ENCODE measurements at places on chromosomes 16 and 17. TPM values are rescaled to one million over a fixed set of nuclear protein-coding genes. Genes with fewer than 3 reads are reported as not detected.

DNA sequence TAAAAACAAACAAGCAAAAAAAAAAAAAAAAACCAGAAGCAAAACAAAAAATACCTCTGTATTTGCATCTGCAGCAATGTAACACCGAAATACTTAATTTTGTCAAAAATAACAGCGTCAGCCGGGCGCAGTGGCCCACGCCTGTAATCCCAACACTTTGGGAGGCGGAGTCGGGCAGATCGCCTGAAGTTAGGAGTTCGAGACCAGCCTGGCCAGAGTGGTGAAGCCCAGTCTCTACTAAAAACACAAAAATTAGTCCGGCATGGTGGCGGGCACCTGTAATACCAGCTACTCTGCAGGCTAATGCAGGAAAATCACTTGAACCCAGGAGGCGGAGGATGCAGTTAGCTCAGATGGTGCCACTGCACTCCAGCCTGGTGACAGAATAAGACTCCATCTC, 683.5 kb upstream of the CA10 start:
- no peak for DNase-seq

Gene CHST5
- total RNA-seq: 0.29 TPM

Gene CA10
- not detected for total RNA-seq

DNA sequence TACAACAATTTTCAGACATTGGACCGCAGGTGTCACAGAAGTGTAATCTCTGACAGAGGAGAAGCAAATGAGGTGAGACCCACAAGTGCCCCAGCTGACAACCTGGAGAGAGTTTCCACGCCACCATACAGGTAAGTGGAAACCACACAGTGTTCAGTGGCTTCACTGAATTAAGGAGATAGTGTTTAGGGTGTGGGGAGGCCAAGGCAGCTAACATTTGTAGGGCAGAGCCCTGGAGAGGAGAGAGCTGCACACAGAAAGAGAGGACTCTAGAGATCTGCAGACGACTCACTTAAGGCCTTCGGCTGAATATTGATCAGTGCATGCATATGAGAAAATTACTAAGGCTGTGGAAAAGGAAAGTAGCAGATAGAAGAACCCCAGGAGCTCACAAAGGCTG, 228.9 kb upstream of the TNRC6C start:
- no peak for DNase-seq

- DNase-seq: no peak
Observed at GRCh38 chr16:89697616-89698331, 3.7 kb downstream of the SPATA2L start.

DNA sequence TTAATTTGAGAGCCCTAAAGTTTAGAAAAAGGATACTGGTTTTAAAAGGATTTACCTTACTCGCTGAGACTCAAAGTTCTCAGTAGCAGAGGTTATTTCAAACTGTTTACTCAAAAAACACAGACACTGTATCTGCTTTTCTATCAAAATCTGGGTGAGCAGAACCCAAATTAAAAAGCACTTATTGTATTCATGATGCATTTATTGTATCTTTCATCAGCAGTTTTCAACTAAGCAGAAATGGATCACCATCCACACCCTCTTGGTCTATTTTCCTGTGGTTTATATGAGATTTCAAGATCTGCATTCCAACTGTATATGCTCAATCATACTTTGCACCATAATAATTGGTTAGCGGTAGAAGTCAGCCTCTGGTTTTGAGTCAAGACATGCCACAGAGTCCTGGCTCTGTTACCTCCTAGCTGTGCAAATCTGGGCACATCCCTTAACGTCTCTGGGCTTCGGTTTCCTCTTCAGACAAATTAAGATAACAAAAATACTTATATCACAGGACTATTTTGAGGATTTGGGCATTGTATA, 109.5 kb downstream of the ASIC2 start:
- DNase-seq: no peak

Gene SCARF1
- 0.81 TPM for total RNA-seq

DNA sequence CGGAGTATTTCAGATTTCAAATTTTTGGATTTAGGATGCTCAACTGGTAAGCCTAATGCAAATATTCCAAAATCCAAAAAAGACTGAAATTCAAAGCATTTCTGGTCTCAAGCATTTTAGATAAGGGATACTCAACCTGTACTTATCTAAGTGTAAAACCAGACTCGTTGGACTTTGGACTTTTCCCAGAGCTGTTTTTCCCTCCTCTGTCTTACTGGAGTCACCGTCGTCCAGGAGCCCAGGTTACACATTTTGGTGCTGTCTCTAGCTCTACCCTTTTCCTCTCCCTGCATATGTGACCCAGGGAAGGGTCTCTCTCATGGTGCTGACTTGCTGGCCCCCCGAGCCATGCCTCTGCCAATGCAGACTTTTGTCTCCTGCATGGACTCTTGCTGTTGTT, 46.0 kb upstream of the MMP2 start:
- DNase-seq: no peak

GRCh38 chr16:48614759-48615158, 4.8 kb upstream of the N4BP1 start:
- no peak for DNase-seq

DNA sequence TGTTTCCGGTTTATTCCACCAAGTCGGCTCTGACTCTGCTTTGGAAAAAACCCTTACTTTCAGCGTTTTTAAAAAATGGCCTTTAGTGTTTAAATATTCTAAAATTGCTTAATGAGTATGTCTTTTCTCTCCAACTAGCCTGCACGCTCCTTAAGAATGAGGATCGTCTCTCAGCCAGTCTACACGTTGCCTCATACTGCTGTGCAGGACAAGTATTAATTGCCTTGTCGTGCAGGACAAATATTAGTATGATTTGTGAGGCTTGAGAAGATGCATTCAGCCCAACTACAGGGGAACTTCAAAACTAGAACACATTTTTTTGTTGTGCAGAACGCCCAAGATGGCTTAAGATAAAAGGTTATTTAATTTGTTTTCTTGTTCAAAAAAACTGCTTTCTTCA, 61.2 kb downstream of the MARCHF10 start:
- no peak for DNase-seq

Gene HSD3B7
- total RNA-seq: 16.3 TPM

- no peak for DNase-seq
Observed at GRCh38 chr17:51740531-51740930, 418.0 kb downstream of the CA10 start.

DNA sequence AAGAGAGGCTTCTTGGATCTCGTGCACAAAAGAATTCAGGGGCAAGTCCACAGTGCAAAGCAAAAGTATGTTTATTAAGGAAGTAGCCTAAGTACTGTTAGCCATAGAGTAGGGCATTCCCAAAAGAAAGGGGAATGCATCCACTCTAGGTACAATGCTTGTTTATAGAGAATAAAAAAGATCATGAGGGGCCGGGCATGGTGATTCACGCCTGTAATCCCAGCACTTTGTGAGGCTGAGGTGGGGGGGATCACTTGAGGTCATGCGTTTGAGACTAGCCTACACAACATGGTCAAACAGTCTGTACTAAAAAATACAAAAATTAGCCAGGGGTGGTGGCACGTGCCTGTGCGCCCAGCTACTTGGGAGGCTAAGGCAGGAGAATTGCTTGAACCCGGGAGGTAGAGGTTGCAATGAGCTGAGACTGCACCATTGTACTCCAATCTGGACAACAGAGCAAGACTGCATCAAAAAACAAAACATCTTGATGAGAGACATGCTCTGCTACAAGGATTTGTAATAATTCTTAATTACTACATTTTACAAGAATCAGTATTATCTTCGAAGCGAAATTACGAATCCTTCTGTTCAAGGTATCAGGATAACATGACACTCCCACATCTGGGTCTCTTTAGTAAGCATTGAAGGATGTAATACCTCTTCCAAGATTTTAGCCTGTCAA, 191.6 kb downstream of the CPPED1 start:
- no peak for DNase-seq

DNA sequence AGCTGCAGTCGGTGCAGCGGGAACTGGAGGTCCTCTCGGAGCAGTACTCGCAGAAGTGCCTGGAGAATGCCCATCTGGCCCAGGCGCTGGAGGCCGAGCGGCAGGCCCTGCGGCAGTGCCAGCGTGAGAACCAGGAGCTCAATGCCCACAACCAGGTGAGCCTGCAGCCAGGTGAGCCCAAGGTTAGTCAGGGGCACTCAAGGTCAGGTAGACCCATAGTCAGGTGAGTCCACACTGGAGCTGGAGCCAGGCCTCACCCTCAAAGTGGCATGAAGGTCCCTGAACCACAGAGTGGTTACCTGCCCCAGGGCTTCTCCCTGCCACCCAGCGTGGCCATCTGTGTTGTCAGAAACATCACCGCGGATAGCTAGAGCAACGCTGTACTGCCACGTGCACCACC, 32.2 kb downstream of the PLD6 start:
- no peak for DNase-seq

Gene SRSF2
- 859 TPM for total RNA-seq

- no peak for DNase-seq
Observed at GRCh38 chr17:66953630-66954020, 10.9 kb upstream of the CACNG4 start.

DNA sequence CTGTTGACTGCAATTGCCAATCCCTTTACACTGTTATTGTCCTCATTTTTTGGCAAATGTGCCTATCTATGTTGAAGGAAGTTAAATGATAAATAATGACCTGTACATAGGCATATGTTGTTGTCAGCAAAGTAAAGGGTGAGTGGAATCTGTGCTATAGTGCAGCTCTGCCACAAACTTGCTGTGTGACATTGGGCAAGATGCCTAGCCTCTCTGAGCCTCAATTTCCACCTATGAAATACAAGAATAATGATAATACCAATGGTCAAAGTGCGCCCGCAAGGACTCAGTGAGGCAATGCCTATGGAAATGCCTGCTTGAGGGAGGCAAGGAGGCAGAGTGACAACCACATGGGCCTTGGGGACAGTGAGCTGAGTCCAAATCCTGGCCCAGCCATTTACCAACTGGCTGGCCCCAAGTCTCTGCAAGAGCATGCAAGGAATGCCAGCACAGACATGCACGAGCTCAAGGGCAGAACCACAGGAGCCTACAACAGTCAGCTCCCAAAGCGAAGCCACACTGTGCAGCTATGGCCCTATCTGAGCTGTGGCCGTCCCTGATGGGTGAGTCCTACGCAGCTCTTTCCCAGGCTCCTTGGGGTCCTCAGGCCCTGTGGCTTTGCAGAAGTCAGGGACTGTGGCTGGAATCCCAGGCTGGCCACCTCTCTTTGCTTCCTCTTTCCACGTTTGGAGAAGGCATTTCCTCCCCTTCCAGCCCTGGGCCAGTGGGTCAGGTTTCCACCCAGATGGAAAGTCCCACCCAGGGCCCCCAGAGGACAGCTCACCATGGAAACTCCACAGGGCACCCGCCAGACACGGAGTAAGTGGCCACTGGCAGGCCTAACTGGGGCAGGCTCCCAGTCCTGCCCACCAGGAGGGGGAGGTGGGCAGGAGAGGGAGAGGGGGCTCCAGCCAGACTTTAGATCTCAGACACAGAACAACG, 82.1 kb downstream of the ZNF423 start:
- no peak for DNase-seq

DNA sequence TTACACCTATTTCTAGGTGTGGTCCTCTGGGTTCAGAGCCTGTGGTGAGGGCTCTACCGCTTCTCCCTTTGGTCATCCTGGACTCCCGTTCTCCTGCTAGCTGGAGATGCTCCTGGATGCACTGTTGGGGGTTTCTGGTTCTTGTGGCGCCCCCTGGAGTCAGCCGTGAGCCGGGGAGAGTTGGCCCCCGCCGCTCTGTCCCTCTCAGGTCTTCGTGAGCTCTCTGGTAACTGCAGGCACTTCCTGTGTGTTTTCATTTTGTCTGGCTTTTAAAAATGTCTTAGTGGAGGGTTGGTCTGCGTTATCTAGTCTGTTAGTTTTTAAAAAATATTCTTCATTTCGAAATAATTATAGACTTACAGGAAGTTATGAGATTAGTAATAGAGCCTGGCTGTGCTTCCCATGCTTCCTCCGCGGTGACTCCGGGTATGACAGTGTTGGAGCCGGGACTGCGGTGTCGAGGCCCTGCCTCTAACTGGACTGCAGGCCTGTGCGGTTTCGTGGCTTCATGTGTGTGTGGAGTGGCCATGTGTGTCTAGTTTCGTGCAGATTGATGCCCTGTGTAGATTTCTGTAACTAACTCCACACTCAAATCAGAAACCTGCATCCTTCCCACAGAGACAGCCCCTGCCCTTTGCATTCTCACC, 78.0 kb upstream of the ZNF750 start:
- peak; percentile 17 for DNase-seq

- peak; percentile 66 for DNase-seq
Observed at GRCh38 chr16:11049396-11050059, 105.2 kb downstream of the CLEC16A start.

Gene TSPAN10
- 3.5 TPM for total RNA-seq

GRCh38 chr17:73536700-73537605, 107.3 kb downstream of the SDK2 start:
- no peak for DNase-seq

Gene ZFP90
- 18.9 TPM for total RNA-seq

Gene ABI3
- total RNA-seq: not detected

- no peak for DNase-seq
Observed at GRCh38 chr17:30808785-30809286, 15.7 kb downstream of the CRLF3 start.

- no peak for DNase-seq
Observed at GRCh38 chr17:17814162-17815061, 22.4 kb downstream of the SREBF1 start.

DNA sequence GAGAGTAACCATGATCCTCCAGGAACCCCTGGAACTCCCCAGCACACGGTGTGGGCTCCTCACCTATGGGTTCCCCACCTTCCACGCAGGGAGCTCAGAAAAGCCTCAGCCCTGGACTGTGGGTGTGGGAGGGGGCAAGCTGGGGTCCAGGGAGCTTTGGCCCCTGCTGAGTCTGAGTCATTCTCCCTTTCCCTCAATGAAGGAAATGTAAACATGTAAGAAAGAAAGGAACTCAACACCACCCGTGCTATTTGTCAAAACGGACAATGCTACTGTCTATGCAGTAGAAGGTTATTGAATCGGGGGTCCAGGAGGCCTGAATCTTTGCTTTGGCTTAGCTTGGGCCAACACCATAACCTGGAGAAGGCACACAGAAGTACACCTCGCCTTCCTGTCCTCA, 222.8 kb downstream of the PMP22 start:
- DNase-seq: no peak

Gene ODF4
- total RNA-seq: not detected

Gene CCL5
- not detected for total RNA-seq

Gene ZNF423
- not detected for total RNA-seq

Gene PRR15L
- total RNA-seq: 6.0 TPM

DNA sequence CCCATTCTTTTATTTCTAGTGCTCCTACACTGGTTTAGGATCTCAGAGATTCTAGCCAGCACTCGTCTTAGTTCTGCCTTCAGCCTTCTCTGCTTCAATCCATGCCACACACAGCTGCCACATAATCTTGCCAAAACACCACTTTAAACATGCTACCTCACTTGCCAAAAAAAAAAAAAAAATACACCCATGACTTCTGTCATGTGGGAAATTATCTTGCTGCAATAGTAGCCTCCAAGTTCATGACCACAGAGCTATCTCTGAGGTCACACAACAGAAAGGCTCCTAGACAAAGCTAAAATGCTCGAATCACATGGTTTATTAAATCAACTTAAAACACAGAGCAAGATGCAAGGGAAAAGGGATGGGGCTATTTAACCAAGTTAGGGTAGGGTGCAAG, 18.1 kb downstream of the FZD2 start:
- no peak for DNase-seq

- DNase-seq: no peak
Observed at GRCh38 chr17:43849116-43849515, 2.1 kb downstream of the CD300LG start.
